ENCODE measurements at places on chromosomes 7 and 10.

- no peak for DNase-seq
Measured at GRCh38 chr10:62050346-62050892, 148.9 kb downstream of the ARID5B start.

DNA sequence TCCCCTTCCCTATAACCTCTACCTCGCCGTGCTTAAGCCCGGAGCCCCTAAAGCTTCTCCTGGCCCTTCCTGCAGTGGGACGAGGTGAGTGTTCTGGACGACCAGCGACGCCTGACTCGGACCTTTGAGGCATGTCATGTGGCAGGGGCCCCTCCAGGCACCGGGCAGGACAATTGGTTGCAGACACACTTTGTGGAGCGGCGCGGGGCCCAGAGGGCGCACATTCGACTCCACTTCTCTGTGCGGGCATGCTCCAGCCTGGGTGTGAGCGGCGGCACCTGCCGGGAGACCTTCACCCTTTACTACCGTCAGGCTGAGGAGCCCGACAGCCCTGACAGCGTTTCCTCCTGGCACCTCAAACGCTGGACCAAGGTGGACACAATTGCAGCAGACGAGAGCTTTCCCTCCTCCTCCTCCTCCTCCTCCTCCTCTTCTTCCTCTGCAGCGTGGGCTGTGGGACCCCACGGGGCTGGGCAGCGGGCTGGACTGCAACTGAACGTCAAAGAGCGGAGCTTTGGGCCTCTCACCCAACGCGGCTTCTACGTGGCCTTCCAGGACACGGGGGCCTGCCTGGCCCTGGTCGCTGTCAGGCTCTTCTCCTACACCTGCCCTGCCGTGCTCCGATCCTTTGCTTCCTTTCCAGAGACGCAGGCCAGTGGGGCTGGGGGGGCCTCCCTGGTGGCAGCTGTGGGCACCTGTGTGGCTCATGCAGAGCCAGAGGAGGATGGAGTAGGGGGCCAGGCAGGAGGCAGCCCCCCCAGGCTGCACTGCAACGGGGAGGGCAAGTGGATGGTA lies 9.2 kb downstream of the EPHB6 start:
- no peak for DNase-seq

DNA sequence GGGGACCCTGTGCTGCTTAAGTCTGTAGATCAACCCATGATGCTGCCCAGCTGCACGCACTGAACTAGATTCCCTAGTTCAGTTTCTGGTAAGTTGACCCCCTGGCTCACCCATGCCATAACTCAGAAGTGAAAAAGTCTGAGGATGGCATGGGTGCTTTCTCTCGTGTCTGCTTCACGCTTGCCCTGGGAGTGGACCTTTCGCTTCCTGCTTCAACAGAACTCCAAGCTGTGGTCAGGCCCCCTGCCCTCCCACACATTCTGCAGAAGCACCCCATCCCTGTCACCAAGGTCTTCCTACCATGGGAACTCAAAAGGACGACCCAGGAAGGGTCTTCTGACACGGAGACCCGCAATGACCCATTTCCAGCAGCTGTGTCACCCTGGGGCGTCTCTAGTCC lies 39.9 kb downstream of the LRRC18 start:
- DNase-seq: no peak

DNA sequence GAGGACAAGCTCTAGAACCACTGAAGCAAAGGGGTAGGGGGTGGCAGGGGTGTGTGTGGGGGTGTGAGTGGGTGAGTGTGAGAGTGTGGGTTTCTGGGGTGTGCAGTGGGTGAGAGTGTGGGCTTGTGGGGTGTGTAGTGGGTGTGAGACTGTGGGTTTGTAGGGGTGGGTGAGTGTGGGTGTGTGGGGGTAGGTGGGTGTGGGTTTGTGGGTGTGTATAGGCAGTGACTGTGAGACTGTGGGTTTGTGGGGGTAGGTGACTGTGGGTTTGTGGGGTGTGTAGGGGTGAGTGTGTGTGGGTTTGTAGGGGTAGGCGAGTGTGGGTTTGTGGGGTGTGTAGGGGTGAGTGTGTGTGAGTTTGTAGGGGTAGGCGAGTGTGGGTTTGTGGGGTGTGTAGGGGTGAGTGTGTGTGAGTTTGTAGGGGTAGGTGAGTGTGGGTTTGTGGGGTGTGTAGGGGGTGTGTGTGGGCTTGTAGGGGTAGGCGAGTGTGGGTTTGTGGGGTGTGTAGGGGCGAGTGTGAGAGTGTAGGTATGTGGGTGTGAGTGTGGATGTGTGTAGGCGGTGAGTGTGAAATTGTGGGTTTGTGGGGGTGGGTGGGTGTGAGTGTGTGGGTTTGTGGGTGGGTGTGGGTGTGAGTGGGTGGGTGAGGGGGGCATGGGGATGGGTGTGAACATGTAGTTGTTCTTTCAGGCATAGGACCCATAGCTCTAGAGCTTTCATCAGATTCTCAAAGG lies 8.8 kb downstream of the NOS3 start:
- DNase-seq: no peak

DNA sequence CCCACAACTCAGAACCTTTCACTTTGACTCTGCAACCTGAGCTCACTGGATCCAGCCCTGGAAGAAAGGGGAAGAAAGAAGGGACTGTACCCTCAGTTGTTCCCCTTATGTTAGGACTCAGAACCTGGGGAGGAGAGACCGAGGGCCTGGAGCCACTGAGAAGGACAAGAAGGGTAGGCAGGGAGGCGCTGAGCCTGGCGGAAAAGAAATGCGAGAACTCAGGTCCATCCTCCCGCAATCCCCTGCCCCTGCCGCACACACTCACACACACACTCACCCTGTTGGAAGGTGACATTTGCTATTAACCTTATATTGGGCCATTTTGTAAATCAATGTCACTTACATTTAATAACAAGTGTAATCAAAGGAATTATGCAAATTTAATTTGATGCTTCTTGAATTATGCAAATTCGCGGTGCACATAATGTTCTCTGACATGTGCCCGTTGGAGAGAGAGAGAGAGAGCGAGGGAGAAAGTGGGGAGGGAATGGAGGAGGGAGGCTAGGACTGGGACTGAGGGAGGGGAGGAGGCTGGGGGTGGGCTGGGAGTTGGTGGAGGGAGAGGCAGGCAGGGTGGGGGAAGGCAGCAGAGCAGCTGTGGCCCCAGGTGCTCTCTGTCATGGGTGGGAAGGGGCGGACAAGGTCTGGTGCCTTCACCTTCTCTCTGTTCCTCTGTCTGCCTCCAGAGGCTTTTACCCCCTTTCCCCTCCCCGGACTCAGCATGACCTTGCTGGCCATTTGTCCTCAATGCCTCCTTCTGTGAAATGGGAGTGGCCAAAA lies 99.6 kb upstream of the PAX2 start:
- DNase-seq: no peak

- DNase-seq: no peak
Measured at GRCh38 chr10:71921324-71922027, 42.7 kb upstream of the CHST3 start.

DNA sequence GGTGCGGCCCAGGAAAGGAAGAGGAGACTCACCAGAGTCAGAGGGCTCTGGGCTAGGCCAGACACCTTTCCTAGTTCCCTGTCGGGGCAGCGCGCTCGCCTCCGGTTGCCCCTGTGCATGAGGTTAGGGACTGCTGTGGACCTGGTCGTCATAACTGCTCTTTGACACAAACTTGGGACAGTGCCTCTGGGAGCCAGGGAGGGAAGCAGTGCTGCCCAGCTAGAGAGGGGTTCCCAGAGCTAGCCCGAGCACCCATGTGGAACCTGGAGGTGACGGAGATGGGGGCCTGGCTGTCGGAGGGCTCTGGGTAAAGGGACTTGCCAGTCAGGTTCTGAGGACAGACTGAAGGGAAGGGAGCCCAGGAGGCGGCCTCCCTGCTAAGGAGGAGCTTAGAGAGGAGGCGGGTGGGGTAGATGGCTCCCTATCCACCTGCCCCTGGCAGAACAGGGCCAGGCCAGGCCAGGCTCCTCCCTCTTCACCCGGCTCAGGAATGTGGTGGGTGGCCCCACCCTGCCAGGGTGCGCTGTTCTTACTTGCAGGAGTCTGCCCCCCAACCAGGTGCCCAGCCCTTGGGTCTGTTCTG lies 29.7 kb downstream of the AGAP3 start:
- DNase-seq: no peak
